Activated T-cell treated with anti-CD3 and anti-CD28 coated beads, Interleukin-2, amount 50 U/mL, for 1 hour (primary cell): ENCODE measurements at places on chromosomes 3 and 15.

DNA sequence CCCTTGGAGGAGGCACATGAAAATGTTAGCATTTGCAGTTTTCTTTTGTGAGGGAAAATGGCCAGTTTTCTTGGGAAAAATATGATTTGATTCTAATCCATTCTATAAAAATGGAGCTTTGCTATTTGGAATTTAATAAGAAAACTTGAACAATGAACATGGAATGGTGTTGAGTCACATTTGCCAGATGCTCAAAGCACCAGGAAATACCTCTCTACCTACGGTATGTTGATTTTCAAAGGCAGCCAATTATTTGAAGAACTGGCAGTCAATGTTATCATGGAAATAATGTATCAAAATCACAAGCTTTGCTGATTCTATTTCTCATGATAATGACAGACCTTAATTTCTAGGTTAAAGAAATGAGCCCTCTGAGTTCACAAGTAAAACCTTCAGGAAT lies 14.9 kb downstream of the NME9 start:
- DNase-seq, result no peak

- peak; percentile 55 for DNase-seq
Observed at GRCh38 chr15:101242160-101242998, 9.5 kb downstream of the CHSY1 start.

DNA sequence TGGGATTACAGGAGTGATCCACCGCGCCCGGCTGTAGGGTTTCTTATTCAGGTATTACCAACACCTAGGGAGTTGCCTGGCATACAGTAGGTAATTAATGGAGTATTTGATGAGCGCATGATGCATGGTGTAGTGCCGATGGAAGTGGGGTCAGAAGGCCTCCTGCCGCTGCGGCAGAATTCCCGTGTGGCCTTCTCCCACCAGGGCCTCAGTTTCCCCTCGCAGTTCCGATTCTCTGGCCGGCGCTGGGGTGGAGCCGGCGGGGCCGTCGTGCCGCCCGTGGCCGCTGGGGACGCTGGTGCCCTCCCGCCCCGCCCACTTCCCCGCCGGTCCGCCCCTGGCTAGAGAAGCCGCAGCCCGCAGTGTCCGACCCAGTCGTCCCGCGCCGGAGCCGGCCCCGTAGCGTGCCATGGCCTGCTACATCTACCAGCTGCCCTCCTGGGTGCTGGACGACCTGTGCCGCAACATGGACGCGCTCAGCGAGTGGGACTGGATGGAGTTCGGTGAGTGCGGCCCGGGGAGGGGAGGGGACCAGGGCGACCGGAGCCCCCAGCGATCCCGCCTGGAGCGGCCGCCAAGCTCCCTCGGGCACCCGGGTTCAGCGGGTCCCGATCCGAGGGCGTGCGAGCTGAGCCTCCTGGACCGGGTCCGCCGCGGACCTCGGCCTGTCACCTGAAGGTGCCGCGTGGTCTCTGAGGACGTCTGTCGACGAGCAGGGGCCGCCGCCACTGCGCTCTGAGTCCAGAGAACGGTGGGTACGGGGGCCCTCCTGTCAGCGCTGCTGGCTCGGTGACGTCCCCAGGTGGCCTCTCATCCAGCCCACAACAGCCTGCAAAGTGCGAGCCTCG lies at the start of gene IRAK2:
Gene IRAK2, plus strand, starts transcription at position 374 of the 848 bp plus-strand sequence. Its CDS starts 36 bp downstream, at position 410.
- DNase-seq, result peak; percentile 72

GRCh38 chr3:12966847-12967605 lies 106.2 kb downstream of the IQSEC1 start:
- no peak for DNase-seq

DNA sequence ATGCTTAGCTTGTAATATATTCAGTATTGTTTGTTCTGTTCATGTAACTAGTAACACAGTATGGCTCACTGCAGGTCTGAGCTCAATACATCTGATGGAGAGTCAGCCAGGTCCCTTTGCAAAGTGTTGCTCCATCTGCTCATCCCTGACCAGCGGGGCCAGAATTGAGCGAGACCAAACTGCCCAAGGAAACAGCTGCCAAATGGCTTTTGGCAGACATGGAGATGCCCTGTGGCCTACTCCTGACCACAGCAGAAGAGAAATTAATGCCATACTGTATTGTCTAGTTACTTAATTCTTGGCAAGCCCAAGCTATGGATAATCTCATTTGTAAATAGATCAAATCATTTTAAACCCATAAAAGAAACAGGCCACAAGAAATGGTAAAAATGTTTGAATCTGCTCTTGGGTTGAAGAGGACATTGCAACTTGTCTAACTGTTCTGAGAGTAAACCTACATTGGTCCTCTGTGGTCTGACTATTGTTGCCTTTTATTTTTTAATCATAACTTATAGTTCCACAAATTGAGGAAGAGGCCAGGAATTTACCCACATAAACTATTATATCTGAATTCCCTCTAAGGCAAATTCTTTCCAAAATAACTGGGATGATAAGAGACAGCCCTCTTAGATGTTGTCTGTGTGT lies 209.5 kb downstream of the EBLN2 start:
- no peak for DNase-seq

DNA sequence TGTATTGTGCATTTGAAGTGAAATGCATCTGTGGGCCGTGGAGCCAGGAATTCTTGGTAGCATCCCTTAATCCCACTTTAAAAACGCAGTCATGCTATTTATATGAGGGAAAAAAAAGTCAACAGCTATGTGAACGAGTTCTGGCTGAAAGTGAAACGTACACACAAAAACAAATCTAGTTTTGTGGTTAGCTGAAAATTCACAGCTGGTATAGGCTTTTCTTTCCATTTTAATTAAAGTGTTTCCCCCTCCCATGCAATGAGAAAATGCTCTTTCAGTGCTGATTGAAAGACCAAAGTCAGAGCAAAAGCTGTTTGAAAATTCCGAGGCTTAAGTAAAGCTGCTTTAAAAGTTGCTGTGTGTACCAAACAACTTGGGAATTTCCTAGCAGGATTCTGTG lies 297.4 kb downstream of the PLCL2 start:
- DNase-seq, result no peak

GRCh38 chr15:67783303-67783702 lies 42.0 kb upstream of the SKOR1 start:
- peak; percentile 45 for DNase-seq

DNA sequence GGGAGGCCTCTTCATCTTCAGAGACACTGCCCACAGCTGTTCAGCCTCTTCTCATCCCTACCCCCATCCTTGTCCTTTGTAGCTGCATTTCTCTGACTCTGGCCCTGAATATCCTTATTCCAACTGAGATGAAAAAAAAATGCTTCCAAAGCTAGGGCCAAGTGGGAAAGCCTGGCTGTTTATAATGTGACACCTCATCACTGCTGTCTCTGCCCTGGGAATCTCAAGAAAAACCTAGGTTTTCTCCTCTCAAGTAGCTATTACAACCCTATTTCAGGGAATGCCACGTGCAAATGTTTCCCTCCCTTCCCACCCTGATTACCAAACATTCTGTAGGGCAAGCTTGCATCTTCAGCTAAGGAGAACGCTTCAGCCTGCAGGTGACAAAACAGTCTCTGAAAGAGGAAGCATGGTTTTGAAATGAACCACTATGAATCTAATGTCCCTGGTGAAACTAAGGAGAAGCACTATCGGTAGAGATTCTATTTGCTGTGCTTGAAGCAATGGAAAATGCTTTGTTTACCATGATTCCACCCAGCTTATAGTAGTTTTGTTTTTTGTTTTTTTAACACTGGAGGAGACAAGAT lies 65.4 kb downstream of the USF3 start:
- no peak for DNase-seq

GRCh38 chr15:30010746-30011145 lies 72.0 kb upstream of the GOLGA8J start:
- DNase-seq, result no peak

- no peak for DNase-seq
Observed at GRCh38 chr3:191123946-191124345, 75.1 kb upstream of the OSTN start.

GRCh38 chr15:99989095-99989494 lies 255.9 kb upstream of the LYSMD4 start:
- no peak for DNase-seq

GRCh38 chr3:76369170-76369569 lies 583.8 kb upstream of the ZNF717 start:
- no peak for DNase-seq

- DNase-seq, result no peak
Observed at GRCh38 chr3:33807191-33807590, 8.8 kb downstream of the PDCD6IP start.

- no peak for DNase-seq
Observed at GRCh38 chr15:95799286-95800200, 531.0 kb upstream of the NR2F2 start.

GRCh38 chr3:15063238-15063637 lies 1.9 kb downstream of the MRPS25 start:
- DNase-seq, result no peak
